Activated CD4-positive, alpha-beta T cell treated with anti-CD3 and anti-CD28 coated beads for 24 hours (primary cell): ENCODE measurements at places on chromosomes 12 and 14.

DNA sequence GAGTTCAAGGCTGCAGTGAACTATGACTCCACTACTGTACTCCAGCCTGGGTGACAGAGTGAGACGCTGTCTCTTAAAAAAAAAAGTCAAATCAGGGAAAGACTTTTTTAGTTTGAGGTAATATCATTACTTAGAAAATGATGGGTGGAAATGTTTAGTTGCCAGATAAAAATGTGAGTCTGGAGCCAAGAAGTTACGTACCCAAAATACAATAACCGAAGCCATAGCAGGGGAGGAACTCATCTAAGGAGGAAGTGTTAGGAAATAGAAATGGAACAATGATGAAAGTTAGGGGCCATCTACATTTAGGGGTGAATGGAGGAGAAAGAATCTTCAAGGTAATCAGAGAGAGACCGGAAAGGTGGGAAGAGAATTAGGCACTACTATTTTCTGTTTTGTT lies 98.8 kb downstream of the DACT1 start:
- no peak for DNase-seq

DNA sequence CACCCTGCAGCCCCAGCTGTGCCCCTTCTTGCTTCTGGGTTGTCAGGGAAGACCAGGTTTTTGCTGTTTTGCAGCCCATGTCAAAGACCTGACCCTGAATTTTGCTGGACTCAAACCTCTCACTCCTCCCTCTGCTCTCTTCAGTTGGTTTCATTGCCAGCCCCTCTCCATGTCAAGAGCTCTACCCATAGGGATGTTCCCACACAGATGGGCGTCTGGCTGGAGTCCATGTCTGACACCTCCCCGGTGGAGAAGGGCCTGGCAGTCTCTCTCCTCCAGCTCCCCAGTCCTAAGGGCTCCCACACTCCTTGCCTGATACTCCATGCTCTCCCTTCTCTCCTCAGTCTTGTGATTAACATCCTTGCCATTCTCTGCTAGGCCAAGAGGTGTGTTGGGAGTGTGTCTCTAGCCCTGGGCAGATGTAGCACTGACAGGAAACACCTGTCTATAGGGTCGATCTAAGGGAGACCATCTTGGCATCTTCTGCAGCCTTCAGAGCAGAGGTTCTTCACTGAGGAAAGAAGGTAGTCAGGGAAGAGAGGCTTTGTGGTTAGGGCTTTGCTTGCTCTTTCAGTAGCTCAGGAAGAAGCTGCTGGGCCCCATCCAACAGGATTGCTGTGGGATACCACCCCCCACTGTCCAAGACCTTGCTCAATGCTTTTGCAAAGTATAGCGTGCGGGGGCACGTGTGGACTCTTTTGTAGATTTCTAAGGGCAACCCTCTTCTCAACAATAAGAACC lies 4.7 kb downstream of the ASIC1 start:
- no peak for DNase-seq

- DNase-seq, result no peak
Observed at GRCh38 chr14:33711811-33712216, 239.1 kb downstream of the EGLN3 start.

GRCh38 chr12:97173688-97174410 lies 266.8 kb downstream of the NEDD1 start:
- DNase-seq, result no peak

GRCh38 chr12:68462803-68463202 lies 130.6 kb upstream of the MDM1 start:
- no peak for DNase-seq

- peak; percentile 30 for DNase-seq
Observed at GRCh38 chr12:104219908-104220404, 4.4 kb downstream of the TXNRD1 start.

- DNase-seq, result peak; percentile 43
Observed at GRCh38 chr14:52694761-52695480, 437 bp downstream of the ERO1A start.

- DNase-seq, result no peak
Observed at GRCh38 chr12:25518512-25518911, 34.6 kb downstream of the LMNTD1 start.

DNA sequence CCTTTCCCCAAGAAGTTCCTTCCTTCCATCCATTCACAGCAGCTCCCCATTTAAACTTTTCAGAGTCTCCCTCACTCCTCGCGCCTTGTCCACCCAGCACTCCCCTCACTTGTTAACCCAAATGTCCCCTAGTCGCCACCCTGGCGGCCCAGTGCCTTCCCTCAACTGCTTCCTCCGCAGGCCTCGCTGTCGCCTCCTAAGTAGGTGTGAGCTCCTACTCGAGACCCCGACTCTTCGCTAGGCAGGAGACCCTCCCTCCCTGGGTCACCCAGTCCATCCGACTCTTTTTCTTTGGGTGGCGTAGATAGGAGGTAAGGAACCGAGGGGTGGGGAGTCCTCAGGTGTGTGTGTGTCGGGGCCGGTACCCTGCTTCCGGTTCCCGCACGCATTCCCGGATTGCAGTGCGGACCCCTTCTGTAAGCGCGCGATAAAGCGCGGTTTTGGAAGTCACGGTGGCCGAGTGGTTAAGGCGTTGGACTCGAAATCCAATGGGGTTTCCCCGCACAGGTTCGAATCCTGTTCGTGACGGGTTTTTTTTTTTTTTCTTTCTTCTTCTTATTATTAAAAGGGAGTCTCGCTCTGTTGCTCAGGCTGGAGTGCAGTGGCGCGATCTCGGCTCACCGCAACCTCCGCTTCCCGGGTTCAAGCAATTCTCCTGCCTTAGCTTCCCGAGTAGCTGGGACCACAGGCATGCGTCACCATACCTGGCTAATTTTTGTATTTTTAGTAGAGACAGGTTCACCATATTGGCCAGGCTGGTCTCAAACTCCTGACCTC lies 823 bp upstream of the SMARCC2 start:
- peak; percentile 87 for DNase-seq

- DNase-seq, result no peak
Observed at GRCh38 chr14:70889555-70889954, 17.7 kb upstream of the PCNX1 start.

- no peak for DNase-seq
Observed at GRCh38 chr14:64478634-64479250, 13.4 kb downstream of the AKAP5 start.

- no peak for DNase-seq
Observed at GRCh38 chr12:99281277-99281676, 366.3 kb upstream of the GARIN6 start.

DNA sequence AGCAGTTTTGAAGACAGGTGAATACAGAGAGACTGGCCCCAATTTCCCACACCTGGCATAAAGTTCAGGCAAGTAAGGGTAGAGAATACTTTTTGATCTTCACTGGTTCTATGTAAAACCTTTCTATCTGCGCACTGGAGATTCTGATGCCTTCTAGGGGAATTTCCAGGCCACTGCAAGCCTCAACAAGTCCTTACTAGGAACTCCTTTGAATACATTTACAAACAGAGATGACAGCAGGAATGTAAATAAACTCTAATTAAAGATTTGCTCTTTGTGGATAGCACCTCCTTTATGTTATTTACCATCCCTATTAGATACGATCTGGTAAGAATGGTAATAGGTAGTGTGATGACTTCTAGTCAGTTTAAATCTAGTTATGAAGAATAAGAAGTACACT lies 69.2 kb downstream of the NTN4 start:
- DNase-seq, result no peak

DNA sequence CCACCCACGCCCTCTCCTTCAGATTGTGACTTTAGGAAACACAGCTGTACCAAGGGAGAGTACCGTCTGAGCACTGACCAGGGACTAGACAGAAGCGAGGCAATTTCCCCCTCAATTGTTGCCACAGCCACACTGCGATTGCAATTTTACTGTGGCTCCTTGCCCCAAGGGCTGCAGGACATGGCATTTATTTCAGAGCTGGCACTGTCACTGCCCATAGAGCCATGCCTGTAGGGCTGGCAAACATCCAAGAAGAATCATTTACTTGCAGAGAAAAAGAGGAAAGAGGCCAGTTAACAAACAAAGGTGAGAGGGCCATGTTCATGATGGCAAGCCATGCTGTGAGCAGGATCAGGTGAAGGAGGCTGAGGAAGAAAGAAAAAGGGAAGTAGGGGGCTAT lies 129.6 kb downstream of the EMP1 start:
- no peak for DNase-seq

DNA sequence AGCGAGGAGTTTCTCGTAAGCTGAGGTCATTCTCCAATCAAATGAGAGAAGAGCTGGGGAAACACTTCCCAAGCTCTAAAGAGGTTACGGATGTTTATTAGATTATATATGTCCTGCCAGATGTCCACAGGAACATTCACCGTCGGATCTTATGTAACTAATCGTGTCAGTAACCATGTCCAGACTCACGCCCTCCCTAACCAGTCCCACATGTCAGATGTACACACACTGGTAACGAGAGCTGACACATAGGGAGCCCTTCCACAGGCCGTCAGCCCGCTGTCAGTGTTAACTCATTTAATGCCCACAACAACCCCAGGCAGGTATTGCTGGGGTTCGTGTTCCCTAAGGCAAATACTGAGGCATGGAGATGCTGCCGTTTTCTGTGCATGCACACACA lies 223.7 kb upstream of the RTL1 start:
- DNase-seq, result no peak

GRCh38 chr12:83622205-83622604 lies 935.5 kb downstream of the TMTC2 start:
- no peak for DNase-seq

DNA sequence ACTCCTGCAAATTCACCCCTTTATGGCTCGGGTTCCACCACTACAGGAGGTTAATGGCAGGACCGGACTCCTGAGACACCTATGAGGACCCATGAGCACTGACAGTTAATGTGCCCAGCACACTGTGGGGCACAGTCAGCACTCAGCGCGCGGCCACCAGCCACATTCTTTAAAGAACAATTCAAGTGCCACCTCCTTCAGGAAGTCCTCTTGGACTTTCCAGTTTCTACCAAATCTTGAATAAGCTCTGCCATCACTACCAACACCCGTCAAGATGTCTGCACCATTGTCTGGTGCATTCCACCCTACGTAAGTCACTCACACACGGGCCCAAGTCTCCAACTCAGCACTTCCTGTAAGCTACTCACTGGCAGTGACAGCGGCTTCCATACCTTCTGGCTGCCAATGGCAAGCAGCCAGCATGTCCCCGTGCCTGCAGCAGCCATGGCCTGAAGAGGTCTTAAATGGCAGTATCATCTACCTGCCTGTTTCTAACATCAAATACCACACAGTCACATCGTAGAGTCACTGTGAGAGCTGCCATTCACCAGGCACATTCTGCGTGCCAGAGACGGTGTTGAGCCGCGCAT lies 48.5 kb downstream of the CDC42BPB start:
- DNase-seq, result no peak

DNA sequence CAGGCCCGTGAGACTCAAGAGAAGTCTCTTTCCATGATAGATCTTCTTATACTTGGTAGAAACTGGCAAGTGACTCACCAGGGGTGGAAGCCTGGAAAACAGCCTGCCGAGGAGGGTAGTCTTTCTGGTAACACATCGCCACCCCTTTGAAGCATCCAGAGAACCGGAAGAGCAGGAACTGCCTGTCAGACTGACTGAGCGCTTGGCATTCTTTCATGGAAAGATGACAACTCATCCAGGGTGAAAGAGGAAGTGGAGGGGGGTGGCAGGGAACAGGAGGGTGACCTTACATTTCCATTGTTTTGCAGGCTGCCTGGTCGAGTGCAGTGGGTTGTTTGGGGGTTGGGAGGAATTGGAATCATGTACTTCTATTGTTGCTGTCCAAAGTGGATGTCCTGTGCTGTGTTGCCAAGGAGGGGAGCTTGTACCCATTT lies 34.5 kb downstream of the PRKCH start:
- no peak for DNase-seq

DNA sequence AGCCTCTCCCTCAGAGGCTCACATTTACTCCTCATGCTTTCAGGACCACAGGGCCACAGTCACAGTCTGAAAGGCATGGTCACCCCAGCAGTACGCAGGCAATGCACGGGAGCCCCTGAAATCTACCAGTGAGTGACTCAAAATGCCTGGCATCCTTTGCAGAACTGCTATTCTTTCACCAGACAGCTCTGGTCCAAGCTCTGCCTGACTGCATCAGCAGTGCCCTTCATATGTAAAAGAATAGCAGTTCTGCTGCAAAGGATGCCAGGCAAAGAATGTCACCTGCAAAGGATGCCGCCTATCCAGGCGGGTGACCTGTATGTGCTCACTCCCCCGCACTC lies 38.5 kb downstream of the LGMN start:
- no peak for DNase-seq

DNA sequence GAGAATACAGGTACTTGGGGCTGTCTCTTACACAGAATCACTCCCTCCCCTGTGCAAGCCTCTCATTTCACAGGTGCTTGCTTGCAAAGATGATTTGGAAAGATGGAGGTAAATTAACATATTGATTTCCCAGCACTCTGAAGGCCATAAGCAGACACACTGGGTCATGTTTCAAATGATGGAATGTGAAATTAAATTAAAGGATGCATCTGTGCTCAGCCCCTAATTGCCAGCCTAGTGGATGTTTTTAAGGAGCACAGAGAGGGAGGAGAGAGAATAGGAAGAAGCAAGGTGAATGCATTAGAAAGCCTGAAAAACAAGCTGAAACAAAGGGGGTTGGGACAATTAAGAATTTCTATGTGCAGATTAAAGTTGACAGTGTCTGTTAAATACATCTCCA lies 96.1 kb upstream of the GRIP1 start:
- no peak for DNase-seq

- DNase-seq, result no peak
Observed at GRCh38 chr12:79337662-79338290, 353.0 kb downstream of the PAWR start.
